ENCODE measurements at places on chromosomes 3 and 15.

DNA sequence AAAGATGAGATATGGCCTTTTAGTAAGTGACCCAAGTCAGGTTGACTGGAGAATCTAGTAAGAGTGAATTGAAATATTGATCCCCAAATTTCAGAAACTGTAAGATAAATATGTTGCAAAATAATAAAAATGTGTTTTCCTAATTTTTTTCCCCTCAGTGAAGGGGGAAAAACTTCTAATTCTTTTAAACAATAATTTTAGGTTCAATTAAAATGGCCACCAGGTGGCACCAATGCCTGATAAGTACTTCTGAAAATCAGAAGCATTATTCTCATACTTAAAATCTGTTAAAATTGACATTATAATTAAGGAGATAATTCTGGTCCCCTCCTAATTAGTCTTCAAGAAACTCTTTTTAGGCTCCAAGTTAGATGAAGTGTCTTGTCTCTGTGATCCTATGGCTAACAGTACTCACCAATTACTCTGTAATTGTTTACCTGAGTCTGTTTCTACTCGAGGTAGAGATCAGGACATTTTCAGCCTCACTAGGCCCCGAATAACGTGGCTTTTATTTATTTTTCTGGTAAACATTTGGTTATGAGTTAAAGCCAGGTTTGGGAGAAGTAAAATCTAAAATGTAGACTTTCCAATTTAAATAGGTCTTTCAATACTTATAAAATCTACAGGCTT lies 52.6 kb downstream of the NMD3 start:
- peak; percentile 29 for DNase-seq

DNA sequence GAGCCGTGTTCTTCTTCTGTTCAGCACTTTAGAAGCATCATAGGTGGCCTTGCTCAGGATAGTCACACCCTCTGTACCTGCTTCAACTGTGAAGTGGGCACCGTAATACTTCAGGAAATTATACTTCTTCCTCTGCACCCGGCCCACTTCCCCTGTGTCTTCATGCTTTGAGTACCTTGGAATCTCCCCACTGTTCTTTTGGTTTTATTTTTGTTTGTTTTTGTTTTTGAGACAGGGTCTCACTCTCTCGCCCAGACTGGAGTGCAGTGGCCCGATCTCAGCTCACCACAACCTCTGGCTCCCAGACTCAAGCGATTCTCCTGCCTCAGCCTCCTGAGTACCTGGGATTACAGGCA lies 1.7 kb downstream of the P2RY14 start:
- DNase-seq: peak; percentile 15

GRCh38 chr3:185172086-185173049 lies 19.5 kb upstream of the C3orf70 start:
- DNase-seq: no peak

GRCh38 chr15:45148076-45149059 lies 18.6 kb downstream of the DUOX1 start:
- DNase-seq: no peak

DNA sequence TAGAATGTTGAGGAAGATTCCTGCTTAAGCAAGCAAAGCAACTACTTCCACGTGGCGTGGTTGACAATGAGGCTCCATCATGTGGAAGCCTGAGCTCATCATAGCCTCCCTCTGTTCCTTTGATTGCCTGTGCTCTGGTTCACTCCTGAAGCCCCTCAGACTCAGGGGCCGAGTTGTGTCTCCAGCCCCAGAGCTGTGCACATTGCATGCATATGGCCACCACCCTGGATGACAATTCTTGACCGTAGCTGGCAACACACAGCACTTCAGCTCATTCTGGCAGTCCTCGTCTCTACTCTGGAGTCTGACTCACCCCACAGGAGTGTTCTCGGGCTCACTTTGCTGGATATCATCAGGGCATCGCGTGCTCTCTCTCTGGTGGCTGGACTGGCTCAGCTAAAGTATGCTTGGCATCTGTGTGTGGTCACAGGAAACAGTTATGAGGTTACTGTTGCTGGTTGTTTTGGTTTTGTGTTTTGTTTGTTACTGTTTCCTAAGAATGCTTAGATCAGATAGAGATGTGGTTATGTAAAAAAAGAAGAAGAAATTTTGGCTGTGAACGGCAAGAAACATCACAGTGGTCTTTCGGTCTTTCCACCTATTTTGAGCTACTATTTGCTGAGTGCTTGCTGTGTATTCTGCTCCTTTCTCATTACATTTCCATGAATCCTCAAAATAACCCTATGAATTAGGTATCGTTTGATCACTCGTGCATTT lies 41.6 kb upstream of the MRPS22 start:
- DNase-seq: no peak

- DNase-seq: no peak
These were observed 48.3 kb downstream of the GREM1 start for GRCh38 chr15:32766101-32766500.
